Spleen (tissue), 13 donors: ENCODE measurements at places on chromosomes 12 and 14.
A peak's percentile ranks its signal among the peaks of the same experiment; 100 is the strongest.

DNA sequence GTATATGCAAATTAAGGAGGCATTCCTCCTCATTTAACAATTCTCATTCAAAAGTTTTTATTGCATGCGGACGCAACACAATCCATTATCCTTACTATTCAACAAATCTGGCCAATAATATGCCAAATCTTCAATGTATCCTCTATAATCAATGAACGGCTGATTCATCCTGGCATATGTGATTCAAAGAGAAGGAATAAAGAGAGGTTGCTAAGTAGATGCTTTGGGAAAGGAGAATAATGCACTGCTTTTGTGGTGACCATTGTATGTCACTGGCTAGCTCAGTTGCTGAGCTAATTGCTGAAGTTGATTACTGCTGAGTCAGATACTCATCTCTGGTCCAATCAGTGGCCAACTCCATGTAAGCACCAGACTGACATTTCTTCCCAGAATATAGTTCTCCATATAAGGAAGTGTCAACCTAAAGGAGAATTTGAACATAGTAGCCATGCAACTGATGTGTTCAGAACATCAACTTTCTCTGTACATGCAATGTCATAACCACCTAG lies 148.0 kb downstream of the PDZRN4 start:
- DNase-seq: no peak

DNA sequence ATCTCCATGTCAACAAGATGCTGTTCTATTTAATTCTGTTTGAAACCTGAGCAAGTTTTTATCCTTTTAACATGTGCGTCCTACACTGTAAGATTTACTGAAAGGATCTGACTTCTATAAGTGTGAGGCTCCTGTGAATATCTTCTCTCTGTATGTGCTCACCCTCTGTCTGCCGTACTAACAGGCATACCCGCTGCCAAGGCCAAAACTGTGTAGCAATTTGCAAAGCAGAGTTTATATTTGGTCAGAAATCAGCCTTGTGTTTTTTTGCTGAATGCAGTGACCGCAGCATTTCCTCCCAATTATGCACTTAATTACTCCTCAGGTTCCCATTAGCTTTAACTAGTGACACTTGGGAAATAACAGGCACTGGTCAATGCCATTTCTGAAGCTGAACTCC lies 12.3 kb downstream of the CHST11 start:
- no peak for DNase-seq

DNA sequence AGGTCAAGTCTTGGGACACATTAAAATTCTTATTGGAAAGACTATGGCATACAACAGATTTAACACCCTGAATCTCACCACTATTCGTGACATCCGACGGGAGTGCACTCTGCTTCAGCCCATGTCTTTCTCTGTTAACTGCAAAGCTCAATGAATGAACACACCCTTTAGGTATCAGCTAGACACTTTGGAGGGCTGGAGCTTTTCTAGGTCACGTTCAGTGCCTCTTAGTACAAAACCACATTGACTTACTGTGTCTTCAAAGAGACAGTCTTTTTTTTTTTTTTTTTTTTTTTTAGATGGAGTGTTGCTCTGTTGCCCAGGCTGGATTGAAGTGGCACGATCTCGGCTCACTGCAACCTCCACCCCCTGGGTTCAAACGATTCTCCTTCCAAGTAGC lies 80.6 kb downstream of the GLT1D1 start:
- DNase-seq: no peak

GRCh38 chr12:52010692-52011601 lies 4.2 kb downstream of the TAMALIN start:
- DNase-seq: no peak

DNA sequence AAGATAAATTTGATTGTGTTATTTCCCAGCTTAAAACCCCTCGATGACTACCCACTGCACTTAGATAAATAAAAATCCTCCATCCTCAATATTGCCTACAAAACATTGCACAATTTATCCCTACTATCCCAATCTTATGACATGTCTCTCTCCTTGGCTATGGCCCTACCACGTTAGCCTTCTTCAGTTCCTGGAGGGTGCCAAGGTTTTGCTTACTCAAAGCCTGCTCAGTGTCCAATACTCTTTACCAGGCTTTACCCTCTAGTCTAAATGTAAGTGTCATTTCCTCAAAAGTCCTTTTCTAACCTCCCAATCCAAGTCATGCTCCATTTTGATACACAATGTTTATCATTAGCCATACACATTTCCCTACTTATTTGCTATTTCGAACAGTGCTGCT lies 35.0 kb upstream of the PPM1A start:
- DNase-seq: no peak

DNA sequence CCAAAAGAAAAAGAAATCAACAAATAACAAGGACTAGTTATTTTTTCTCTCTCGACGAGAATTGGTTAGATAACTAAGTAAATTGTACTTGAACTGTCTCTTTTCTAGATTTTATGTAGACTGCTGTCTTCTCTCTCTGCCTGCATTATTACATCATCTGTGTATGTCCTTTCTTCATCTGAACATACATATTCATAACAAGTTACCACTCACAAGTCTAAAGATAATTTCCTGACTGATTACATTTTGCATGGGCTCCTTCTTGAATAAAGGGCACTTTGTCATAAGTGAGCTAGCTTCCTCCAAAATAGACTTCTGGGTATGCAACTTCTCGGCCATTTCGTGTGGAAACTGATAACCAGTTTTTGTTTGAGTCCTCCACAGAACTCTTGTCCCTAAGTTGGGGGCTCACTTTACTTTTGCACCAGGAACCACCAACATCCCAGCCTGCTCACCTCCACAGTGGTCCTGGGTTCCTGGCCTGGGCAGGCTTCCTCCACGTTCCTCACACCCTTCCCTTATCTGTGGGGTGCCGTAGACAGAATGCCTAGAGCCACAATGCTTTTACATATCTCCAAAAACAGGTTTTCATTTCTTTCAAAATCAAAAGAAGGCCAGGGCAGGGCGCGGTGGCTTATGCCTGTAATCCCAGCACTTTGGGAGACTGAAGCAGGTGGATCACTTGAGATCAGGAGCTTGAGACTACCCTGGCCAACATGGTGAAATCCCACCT lies 6.2 kb upstream of the DDX47 start:
- DNase-seq: no peak

- peak; percentile 78 for DNase-seq
Observed at GRCh38 chr12:108803428-108804105, 53.8 kb downstream of the SSH1 start.

- peak; percentile 85 for DNase-seq
Observed at GRCh38 chr12:1791104-1791841, 29.1 kb upstream of the LRTM2 start.

GRCh38 chr12:113673458-113674238 lies 202.0 kb upstream of the LHX5 start:
- DNase-seq: no peak

DNA sequence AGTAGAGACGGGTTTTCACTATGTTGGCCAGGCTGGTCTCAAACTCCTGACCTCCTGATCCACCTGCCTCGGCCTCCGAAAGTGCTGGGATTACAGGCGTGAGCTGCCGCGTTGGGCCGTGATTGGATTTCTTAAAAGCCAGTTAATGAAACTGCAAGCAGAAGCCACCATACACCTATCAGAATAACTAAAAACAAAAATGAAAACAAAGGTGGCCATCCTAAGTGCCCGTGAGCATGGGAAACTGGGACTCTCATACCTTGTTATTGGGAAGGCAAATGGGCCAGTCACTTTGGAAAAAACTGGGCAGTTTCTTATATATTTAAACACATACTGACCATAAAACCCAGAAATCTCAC lies 7.7 kb upstream of the TCTN1 start:
- no peak for DNase-seq

DNA sequence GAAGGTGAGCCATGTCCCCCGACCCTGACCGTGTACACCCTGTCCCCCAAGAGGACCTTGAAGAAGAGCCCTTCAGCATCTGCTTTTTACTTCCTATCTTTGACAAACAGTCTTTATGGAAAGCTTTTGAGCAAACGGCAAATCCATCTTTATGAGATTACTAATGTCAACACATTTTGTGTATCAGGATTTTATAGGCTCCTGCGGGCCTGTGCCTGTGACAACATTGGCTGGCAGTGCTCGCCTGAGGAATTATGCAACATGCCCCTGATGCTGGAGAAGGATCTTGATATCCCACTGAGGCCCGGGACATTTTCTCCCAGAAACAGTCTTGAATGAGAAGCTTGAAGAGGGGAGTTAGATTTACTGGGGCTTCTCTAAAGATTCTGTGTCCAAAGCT lies 416.5 kb downstream of the NRXN3 start:
- DNase-seq: no peak

DNA sequence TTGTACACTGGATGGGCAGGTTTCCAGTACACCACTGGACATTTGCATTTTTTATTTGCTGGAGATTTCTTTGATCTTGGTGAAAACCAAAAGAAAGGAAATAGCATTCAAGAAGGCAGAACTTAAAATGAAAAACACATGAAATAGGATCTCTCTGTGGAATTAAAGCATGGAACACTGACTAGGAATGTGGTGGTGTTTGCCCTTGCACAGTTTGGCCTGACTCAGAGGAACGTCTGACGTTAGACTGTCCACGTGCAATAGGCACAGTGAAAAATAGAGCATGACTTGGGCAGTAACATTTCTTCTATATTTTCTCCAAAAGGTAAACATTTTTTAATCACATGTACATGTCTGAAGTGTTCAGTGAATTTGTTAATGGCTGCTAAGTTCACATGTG lies 474.1 kb upstream of the PRICKLE1 start:
- no peak for DNase-seq

DNA sequence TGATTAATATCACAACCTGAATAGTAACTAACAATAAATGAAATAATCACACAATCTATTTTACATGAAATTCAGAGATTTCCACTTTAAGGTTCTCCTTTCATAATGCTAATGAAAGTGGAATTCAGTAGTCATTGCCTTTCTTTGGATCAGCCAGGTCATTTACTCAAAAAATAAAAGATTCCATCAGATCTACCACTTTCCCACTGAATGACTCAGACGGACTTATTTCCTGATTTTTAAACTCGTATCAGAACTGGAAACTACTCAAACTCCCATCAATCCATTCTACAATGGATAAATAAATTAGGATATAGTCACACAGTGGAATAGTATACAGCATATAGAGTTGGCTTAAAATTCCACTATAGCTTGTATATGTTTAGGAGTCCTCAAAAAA lies 237.1 kb downstream of the MED13L start:
- DNase-seq: no peak

DNA sequence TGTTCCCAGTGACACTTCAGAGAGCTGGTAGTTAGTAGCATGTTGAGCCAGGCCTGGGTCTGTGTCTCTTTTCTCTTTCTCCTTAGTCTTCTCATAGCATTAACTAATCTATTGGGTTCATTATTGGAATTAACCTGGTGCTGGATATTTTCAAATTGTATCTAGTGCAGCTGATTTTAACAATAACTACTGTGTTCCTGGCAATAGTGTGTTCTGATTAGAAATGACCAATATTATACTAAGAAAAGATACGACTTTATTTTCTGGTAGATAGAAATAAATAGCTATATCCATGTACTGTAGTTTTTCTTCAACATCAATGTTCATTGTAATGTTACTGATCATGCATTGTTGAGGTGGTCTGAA lies 3.0 kb downstream of the FOS start:
- no peak for DNase-seq

- no peak for DNase-seq
Observed at GRCh38 chr12:117494833-117495655, 133.6 kb upstream of the NOS1 start.

DNA sequence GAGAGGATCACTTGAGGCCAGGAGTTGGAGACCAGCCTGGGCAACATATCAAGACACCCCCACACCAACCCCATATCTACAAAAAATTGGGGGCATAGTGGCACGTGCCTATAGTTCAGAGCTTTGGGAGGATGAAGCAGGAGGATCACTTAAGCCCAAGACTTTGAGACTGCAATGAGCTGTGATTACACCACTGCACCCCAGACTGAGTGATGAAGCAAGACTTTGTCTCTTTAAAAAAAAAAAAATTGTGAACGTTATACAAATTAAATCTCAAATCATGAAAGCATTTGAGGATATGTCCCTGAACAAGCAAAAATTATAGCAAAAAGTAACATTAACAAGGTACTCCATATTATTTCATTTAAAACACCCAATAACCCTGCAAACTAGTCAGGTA lies 2.9 kb downstream of the LRP6 start:
- DNase-seq: no peak

GRCh38 chr14:76421662-76422061 lies 45.7 kb downstream of the ESRRB start:
- DNase-seq: no peak
